ENCODE measurements at places on chromosomes 7 and 10.

DNA sequence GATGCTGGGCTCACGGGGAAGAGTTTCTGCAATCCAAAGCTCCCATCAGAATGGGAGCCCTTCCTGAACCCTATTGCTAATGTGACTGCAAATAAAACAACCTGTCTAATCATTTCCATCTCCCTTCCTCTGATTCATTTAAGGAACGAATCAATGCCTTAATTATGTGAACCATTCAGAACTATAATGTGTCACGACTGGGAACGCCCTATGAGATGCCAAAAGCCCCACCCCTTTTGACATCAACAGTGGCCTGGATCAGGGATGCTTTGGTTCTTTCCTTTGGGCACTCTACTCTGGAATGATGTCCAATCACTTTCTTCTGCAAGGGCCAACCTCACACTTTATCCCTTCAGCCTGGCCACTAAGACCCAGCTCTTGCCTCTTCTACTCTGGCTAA is 195.4 kb upstream of the AOAH start:
- DNase-seq, result no peak

- no peak for DNase-seq
Measured at GRCh38 chr7:130475776-130476175, 16.1 kb upstream of the MEST start.

GRCh38 chr10:88472540-88472939 is 110.6 kb downstream of the RNLS start:
- DNase-seq, result no peak

DNA sequence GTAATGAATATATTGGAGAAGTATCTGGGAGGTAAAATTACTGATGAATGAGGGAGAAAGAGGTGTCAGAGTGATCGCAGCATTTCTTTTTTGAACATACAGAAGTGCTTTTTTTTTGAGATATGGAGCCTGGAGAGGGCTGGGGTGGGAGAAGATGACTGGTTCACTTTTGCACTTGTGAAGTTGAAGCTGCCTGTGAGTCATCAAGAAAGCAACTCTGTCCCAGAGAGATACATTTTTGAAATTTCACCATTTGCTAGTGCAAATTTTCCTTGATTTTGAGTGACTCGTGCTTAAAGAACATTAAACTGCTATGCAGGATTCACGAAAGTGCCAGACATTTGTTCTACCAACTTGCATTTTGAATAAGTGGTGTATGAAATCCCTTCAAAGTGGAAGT is 81.8 kb downstream of the ADRA2A start:
- no peak for DNase-seq

DNA sequence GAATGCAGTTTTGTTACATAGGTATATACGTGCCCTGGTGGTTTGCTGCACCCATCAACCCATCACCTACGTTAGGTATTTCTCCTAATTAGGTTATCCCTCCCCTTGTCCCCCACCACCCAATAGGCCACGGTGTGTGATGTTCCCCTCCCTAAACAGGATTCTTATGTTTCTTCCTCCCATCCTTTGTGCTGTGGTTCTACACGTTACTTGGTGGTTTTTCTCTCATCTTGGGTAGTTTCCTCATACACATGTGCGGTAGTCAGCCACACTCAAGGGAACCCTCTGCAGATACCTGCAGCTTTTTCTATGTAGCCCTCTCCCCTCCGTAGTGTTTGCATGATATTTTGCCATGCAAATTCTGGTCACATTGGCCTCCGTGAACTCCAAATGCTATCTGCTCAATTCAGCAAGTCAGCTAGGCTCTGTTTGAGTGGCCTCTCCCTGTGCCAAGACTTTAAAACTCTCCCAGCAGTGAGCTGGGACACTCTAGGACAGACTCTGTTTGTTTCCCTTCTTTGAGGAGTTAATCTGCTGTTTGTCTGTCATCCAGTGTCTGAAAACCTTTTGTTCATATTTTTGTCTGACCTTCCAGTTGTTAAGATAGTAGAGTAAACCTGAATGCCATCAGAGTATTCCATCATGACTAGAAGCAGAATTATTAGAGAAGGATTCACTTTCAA is 41.0 kb downstream of the RABGEF1 start:
- DNase-seq, result no peak
